ENCODE measurements at places on chromosomes 7 and 10.
A peak's percentile ranks its signal among the peaks of the same experiment; 100 is the strongest.

GRCh38 chr7:117098457-117098856 lies 145.2 kb downstream of the ST7 start:
- DNase-seq, result peak; percentile 82

GRCh38 chr7:33936503-33936902 lies 31.2 kb downstream of the BMPER start:
- no peak for DNase-seq

DNA sequence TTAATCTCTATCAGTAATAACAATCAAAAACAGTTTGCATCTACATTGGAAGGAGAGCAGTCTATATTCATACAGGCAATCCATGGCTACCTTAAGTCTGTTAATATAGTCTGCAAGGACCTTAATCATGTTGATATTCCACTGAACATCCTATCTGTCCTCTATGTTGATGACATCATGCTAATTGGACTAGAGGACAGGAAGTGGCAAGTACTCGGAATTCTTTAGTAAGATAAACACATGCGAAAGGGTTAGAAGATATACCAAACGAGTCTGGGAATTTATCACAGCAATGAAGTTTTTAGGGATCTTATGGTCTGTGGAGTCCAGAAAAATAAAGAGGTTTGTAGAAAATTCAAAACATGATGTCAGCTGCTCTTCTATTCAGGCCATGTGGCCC lies 11.3 kb upstream of the SAMD9L start:
- no peak for DNase-seq

DNA sequence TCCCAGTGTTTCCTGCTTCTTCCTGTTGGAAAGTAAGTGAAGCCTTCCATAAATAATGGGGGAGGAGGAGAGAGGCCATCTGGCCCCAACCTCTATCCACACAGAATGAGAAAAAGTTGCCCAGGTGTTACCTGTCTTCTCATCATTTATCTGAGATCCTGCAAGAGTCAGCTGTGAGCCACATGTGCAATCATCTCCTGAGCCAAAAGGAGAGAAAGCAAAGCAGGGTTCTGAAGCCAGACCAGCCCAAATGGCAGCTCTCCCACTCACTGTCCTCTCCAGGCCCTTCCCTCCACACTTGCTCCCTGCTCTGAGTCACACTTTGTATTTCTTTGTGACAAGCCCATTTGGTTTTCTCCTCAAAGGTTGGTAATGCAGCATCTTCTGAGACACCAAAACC lies 65.9 kb downstream of the FAM204A start:
- no peak for DNase-seq

- no peak for DNase-seq
These were observed 39.6 kb downstream of the STARD3NL start for GRCh38 chr7:38217672-38218071.

DNA sequence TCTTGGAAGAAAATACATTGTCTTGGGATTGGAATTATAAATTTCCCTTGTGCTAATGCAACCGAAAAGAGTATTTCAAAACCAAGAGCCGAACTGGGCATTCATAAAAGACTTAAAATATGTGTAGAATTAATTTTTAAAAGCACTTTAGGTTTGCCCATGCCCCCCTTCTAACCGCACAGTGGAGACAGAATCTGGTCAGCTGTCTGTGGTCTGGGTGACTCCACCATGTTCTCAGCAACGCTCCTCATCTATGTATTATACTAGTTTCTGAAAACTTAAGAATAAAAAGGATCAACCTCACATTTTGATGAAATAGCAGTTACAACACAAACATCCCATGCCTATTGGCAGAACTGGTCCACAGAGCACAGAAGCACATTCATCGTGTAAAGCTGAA lies 192.6 kb upstream of the C7orf33 start:
- no peak for DNase-seq

DNA sequence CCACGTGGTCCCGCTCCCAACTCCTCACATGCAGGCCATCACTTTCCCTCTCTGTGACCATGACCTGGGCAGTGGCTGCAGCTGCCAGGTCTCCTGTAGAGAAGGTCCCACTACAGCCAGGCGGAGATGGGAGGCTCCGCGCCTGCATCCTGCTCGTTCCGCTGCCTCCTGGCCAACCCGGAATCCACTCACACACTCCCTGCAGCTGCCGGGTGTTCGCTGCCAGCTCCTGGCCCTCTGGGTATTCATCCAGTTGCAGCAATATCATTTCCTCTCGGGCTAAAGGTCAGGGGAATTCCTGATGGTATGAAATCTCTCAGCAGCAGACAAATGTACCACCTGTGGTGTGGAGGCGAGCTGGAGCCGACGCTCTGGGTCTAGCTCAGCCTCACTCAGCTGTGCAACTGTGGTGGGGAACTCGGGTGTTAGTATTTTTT lies 65.7 kb downstream of the TLL2 start:
- DNase-seq, result no peak

- no peak for DNase-seq
These were observed 64.4 kb upstream of the SFMBT2 start for GRCh38 chr10:7475046-7475911.

DNA sequence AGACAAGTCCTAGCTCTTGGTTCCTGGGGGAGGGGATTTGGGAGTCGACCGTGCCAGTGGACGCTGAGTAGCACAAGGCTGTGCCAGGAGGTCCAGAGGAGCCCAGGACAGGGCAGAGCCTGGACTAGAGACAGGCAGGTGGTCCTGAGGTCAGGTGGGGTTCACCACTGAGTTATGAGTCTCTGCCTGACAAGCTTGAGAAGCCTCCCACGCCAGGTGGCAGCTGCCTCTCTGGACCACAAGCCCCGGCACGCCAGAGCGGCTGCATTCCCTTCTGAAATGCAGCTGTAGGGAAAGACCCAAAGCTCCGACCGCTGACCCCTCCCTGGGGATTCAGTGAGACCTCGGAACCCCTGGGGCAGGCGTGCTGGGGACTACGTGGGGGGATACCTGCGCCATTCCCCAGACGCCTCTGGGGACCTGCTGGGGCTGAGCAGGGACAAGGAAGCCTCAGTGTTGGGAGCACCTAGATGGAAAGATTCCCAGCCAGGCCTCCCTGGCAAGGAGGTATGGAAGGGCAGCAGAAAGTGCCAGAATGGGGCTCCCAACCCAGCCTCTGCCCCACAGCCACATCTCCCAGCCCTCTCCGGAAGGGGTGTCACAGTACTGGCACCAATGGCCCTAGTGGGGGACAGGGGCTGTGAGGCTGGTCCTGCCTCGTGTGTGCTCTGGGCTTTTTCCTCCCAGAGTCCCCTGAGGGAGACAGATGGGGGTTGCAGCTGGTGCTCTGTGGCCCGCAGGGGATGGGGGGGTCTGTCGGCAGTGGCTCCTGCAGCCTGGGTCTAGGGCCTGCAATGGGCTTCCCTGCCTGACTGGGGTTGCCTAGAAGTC lies 29.0 kb downstream of the PDGFA start:
- DNase-seq, result no peak

DNA sequence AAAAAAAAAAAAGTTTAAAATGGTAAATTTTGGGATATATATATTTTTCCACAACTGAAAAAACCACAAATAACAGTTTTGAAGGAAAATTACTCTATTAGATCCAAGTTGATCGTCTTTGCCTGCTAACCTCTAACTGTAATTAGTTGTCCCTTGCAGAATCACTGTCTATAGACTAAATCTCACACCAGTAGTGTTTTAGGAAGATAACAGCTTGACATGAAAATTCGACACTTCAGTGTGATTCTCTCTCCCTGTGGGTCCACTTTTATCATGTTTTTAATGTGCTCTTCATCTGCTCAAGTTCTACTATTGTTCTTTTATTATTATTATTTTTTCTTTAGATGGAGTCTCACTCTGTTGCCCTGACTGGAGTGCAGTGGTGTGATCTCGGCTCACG lies 24.5 kb upstream of the ARHGAP21 start:
- DNase-seq, result no peak

- DNase-seq, result no peak
These were observed 40.4 kb upstream of the VDAC2 start for GRCh38 chr10:75170215-75170614.

- no peak for DNase-seq
These were observed 612.9 kb upstream of the IGFBP3 start for GRCh38 chr7:46533946-46534345.

GRCh38 chr10:119546009-119546408 lies 3.5 kb upstream of the RGS10 start:
- no peak for DNase-seq

DNA sequence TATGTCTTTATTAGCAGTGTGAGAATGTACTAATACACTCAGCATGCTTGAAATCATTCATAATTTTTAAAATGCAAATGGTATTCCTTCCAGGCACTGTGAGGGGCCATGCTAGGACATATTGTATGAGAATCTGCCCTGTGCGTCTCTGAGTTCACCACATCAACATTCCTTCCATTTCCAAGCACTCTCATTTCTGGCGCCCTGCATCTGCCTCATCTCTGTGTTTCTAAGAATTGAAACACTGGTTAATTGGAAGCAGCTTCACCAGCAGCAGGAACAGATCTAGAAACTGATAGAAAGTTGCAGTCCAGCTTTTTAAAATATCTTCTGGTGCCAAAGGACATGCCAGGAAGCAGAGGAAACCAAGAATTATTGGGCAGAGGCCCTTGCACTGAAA lies 555.9 kb upstream of the DPP6 start:
- no peak for DNase-seq

GRCh38 chr7:76074306-76074971 lies 26.5 kb downstream of the MDH2 start:
- no peak for DNase-seq

DNA sequence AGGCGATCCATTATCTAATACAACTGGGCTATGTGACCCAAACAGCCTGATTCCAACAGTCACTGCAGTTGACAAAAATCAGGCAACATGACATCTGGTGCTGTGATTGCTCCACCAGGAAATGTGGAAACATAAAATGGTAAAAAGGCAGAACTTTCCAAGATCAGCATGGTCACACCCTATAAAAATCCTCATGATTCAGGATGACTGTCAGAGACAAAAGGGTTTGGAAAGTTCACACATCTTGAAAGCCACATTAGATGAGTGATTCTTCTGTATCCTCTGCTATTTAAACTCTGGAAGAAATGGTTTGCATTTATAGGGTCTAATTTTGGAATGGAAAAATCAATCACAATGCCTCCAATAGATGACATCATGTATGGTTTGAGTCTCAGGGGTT lies 662.6 kb upstream of the IGFBP3 start:
- no peak for DNase-seq

- no peak for DNase-seq
These were observed 147.0 kb downstream of the ARID5B start for GRCh38 chr10:62048470-62048869.

DNA sequence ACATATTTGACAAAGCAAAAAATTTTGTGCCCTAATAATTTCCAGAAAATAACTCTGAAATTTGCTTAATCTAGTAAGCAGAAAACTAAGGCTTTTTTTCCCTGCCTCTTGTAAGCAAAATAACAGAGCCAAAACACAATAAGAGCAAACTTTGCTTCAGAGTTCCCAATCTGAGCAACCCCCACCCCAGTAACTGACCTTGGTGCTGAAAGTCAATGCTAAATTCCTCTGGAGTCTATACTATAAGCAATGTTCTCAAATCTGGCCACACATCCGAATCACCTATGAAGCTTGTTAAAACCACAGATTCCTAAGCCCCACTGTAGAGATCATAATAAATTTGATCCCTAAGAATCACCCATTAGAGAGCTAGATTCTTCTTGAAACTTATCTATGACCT lies 150.5 kb downstream of the ELAPOR2 start:
- no peak for DNase-seq

DNA sequence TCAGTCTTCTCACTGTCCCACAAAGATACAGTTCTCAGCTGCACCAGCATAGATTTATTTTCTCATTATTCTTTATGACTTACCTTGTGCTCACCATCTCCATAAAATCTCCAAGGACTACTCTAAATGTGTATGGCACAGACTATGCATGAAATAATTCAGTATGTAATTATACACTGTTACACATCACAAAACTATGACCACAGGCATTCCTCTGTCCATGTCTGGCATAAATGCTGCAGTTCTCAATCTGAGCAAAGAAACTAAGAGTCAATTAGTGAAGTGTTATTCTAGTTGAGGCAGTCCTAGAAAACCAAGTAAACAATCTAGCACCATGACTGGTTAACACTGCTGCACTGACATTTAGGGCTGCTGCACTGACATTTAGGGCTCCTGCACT lies 2.7 kb downstream of the CYCS start:
- DNase-seq, result peak; percentile 18

DNA sequence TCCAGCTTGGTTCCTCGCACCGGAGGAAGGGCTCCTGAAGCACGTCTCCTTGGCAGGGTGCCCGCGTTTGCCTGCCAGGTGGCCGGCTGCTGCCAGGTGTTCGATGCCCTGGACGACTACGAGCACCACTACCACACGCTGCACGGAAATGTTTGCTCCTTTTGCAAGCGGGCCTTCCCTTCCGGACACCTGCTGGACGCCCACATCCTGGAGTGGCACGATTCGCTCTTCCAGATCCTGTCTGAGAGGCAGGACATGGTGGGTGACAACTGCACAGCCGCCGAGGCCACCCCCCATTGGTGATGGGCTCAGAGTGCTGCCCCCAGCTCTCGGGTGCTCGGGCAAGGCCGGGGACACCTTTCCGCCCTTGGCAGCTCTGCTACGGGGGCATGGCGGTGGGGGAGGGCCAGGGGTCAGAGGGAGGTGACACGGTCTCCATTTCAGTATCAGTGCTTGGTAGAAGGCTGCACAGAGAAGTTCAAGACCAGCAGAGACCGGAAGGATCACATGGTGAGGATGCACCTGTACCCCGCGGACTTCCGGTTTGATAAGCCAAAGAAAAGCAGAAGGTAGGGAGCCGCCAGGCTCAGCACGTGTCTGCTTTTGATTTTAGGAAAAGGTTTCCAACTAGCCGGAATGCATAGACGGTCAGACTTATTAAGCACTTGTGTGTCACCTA lies 1.1 kb downstream of the ZNF511 start:
- DNase-seq, result no peak

- DNase-seq, result no peak
These were observed 44.0 kb upstream of the COL13A1 start for GRCh38 chr10:69757553-69758309.

- DNase-seq, result no peak
These were observed 624.8 kb upstream of the LRRTM3 start for GRCh38 chr10:66301078-66301477.

DNA sequence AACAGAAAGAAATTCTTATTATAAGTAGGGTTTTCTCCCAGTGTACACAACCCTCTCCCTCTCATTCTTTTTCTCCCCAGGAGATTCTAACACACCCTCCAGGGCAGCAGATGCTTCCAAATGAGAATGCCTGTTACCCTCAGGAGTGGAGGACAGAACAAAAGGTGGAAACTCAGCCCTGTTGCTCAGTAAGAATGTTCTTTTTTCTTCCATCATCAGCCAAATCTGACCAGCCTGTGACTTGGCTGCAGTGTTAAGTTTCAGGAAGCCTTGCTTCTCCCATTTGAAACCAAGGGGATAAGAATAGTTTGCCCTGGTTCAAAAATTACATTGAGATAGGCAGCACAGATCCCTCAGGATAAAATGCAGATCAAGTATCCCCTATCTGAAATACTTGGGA lies 77.5 kb upstream of the EEPD1 start:
- no peak for DNase-seq

Measured in amniotic stem cell (primary cell).